GM23338 (cell line): ENCODE measurements at places on chromosomes 5 and 9. TPM values are rescaled to one million over a fixed set of nuclear protein-coding genes. Genes with fewer than 3 reads are reported as not detected.

PIP5KL1 gene
- total RNA-seq = 7.5 and 13.4 TPM in 2 replicates

TLX3 gene
- 0.83 TPM in 1 of 2 replicates, not detected in the other for total RNA-seq

F2RL2 gene
- total RNA-seq = 0.42 TPM in 1 of 2 replicates, not detected in the other

TMEM252 gene
- not detected in 2 replicates for total RNA-seq

ENC1 gene
- 16.3 and 27.9 TPM in 2 replicates for total RNA-seq

RASEF gene
- total RNA-seq = 7.9 and 10.4 TPM in 2 replicates

FOXD4L6 gene
- total RNA-seq = 0.21 TPM in 1 of 2 replicates, not detected in the other

NIPBL gene
- total RNA-seq = 40.3 and 44.2 TPM in 2 replicates

PPP3R2 gene
- total RNA-seq = not detected in 2 replicates

FBP2 gene
- not detected in 2 replicates for total RNA-seq

DNA sequence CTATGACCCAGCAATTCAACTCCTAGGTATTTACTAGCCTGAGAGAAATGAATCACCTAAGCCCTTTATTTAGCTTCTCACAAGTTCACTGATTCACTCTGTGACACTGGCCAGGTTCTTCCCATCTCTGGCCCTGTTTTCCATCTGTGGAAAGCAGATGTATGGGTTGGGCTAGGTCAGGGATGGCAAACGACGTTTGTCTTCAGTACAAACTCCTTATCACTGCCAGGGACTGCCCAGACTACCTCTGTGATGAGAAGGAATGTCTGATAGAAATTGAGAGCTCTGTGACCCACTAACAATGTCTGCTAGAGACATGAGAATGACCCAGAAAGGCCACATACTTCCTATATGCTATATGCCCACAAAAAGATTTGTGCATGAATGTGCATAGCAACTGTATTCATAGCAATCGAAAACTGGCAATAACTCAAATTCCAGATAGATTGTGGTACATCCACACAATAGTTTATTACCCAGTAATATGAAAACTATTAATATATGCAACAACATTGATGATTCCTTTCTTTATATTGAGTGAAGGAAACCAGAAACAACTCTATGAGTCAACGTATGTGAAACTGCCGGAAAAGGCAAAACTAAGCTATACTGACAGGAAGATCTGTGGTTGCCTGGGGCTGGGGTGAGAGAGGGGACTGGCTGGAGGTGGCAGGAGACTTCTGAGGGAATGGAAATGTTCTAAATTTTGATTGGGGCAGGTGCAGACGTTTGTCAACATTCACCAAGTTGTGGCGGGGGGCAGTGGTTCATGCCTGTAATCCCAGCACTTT is 32.0 kb upstream of the ADAM19 start:
- DNase-seq = no peak

- no peak for DNase-seq
Measured at GRCh38 chr9:2764353-2764752, 47.0 kb downstream of the KCNV2 start.

- DNase-seq = no peak
Measured at GRCh38 chr9:108838017-108838416, 17.8 kb downstream of the ACTL7B start.

- DNase-seq = no peak
Measured at GRCh38 chr5:2910401-2911175, 159.1 kb upstream of the IRX2 start.

GRCh38 chr5:123097871-123098735 is 9.1 kb downstream of the PRDM6 start:
- peak; percentile 44 for DNase-seq

- peak; percentile 45 for DNase-seq
Measured at GRCh38 chr9:5629312-5630080, 589 bp downstream of the RIC1 start.

GRCh38 chr5:7010591-7010990 is 297.4 kb downstream of the TENT4A start:
- peak; percentile 41 for DNase-seq

DNA sequence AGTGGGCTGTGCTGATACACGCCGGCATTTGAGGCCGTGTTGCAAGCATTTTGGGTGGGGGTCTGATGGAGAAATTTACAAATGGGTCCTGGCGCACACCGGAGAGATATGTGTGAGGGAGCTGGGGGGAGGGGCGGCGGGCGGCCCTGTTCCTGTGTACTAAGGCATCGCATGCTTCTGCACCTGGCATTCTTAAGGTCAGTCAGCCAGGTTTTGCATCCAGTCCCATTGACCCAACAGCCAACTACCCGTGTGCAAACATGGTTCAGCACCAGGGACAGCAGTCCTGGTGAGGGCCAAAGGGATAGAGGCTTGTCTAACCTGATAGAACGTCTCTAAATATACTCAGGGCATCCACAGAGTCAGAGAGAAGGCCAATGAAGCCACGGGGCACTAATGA is 839 bp downstream of the GABRG2 start:
- peak; percentile 97 for DNase-seq

- DNase-seq = no peak
Measured at GRCh38 chr9:122039234-122039633, 53.9 kb downstream of the TTLL11 start.

DNA sequence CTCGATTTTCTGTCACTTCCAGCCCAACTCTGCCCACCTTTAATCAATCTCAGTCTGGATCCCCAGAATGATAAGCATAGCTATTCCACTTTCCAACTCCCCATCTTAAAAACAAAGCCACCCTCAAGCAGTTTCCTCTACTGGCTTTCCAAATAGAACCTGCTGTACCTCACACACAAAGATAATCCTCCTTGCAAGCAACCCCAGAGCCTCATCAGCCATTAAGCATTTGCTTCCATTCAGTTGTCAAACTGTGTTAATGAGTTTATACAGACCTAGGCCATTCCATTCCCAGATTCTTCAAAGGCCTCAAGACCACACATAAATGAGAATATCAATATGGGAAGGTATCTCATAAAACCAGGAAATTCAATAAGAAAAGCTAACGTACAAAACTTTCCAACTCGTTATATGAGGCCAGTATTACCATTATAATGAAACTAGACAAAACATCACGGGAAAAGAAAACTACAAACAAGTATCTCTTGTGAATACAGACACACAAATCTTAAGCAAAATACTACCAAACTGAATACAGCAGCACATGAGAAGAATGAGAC is 86.8 kb downstream of the DROSHA start:
- DNase-seq = no peak

DNA sequence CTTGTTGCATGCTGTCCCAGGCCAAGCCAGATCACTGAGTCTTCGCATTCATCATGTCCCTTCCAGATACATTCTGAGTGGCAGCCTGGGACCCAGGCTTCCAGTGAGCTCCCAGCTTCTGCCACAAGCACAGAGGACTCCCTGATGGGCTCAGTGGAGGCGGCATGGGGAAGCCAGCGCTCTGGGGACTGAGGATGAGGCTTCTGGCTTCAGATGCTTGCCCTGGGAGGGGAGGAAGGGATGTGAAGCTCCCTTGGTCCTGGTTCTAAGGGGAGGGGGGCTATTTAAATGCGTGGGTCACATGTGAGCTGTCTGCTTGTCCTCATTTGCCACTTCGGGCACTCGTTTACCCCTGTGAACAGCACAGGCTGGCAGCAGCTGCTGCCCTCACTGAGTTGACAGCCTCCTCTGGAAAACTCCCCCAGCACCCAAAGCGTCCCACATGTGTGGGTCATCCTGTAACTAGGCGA is 174.0 kb downstream of the NR3C1 start:
- DNase-seq = no peak

GRCh38 chr9:27047136-27047535 is 41.7 kb upstream of the LRRC19 start:
- no peak for DNase-seq

DNA sequence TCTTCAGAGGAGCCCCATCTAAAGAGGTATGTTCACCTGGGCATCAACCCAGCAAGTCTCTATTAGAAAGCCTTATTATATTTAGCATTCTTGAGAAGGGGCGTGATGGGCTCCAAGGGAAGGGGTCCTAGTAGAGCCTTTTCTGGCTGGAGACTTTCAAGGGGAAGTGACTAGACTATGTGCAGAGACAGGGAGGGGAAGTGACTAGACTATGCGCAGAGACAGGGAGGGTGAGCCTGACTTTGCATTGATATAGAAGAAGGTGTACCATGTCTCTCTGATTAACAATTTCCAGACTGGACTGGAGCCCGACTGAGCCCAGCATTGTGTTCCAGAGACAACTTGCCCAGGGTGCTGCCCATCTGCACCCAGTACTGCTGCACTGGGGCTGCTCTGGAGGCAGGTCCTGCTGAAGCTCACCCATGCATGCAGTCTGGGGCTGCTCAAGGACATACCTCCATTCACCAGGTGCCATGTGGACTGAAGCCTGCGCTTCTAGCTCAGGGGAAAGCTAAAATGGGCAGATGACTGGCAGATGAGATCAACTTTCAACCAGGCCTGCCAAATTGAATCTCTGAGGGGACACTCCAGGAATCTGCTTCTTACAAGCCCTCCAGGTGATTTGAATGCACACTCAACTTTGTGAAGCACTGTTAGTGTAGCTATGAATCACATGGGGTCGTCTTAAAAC is 83.0 kb upstream of the GNA14 start:
- no peak for DNase-seq

GRCh38 chr5:17070647-17071046 is 134.6 kb upstream of the MYO10 start:
- DNase-seq = no peak

DNA sequence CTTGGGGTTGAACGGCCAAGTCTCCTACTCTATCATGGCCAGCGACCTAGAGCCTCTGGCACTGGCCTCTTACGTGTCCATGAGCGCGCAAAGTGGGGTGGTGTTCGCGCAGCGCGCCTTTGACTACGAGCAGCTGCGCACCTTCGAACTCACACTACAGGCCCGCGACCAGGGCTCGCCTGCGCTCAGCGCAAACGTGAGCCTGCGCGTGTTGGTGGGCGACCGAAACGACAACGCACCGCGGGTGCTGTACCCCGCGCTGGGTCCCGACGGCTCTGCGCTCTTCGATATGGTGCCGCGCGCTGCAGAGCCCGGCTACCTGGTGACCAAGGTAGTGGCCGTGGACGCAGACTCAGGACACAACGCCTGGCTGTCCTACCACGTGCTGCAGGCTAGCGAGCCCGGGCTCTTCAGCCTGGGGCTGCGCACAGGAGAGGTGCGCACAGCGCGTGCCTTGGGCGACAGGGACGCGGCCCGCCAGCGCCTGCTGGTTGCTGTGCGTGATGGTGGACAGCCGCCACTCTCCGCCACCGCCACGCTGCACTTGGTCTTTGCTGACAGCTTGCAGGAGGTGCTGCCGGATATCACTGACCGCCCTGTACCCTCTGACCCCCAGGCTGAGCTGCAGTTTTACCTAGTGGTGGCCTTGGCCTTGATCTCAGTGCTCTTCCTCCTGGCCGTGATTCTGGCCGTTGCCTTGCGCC is 2.0 kb downstream of the PCDHGB5 start:
- no peak for DNase-seq

DNA sequence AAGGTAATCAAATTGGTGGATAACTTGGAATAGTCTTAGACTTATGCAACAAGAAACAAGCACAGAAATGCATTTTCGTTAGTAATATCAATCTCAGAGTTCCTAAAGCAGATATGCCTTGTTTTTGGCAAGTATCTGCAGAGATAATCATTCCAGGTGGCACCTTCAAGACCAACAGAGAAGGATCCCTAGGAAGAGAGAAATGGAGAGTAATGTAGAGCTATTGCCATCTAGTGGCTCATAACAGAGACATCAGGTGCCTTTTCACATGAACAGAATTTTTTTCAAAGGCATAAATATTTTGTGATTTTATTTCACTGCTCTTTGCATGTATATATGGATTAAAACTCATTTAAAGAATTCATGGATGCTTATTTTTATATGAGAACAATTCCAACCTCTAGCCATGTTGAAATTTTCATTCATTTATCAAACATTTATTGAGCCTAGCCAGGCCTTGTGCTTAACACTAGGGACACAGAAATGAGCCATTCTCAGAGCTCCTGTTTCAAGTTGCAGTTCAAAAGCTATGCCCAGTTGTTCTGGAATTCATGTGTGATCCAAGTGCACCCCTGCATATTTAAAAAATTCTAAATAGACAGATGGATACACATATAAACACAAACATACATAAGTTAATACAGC is 117.5 kb upstream of the OR13F1 start:
- peak; percentile 71 for DNase-seq

GRCh38 chr5:65440456-65440855 is 41.3 kb downstream of the ADAMTS6 start:
- no peak for DNase-seq

DNA sequence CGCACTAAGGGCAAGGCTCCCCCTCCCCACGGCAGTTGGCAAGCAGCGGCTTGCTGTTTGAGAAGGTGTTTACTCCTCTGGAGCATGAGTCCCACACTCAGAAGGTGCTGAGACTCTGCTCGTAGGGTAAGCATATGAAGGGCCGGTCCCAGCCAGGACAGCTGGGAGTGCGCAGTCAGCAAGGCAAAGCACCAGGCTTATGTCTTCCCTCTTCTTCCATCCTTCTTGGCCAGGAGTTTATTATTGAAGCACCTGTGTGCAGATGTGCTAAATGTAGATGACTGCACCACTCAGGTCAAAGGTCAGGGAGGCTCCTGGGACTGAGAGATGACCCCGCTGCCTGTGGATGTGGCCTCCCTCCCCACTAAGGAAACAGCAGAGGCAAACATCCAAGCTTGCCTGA is 27.0 kb upstream of the CDKN2AIPNL start:
- no peak for DNase-seq
